ENCODE measurements at places on chromosomes 1 and 21. TPM values are rescaled to one million over a fixed set of nuclear protein-coding genes. Genes with fewer than 3 reads are reported as not detected.
A peak's percentile ranks its signal among the peaks of the same experiment; 100 is the strongest.

The HCN3 gene
- 3.1 TPM for polyA plus RNA-seq

DNA sequence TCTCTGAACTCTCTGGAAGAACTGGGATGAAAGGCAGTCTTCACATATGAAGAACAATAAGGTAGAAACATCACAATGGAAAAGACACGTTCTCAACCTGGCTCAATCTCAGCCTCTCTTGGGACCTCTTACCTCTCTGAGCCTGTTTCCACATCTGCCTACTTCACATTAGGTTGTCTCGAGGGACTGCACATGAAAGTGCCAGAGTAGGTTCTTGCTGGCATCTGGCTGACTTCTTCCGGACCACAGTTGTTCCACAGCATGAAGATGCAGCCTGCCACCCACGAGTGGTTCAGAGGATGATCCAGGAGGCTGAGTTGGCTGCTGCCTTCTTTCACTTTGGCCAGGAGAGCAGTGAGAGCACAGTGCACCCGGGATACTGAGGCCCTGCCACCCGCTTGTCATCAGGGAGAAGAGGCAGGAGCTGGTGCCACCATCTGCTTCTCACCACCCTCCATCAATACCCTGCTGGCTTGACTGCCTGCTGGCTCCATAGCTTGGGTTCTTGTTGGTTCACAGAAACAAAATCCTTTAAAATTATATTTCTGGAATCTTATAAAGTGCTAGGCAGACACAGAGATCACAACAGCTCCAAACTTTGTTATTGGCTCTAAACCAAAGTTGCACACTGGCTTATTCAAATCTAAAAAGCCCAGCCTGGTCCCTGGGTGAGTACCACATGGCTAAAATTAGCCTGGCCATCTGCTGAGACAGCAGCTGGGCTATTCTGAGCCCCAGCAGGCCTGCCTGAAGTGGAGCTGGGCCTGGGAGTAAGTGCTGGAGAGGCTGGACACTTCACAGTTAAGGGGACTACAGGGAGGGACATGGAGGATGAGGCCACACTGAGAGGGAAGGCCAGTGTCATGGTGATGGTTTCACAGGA lies 46.9 kb upstream of the LIN9 start:
- H3K27ac ChIP-seq = no peak overlapping the region
- H3K36me3 ChIP-seq = peaks cover 9% of the 10 kb centered on the region
- no peaks in the 10 kb centered on the region for H3K27me3 ChIP-seq
- no peaks in the 10 kb centered on the region for H3K4me1 ChIP-seq

GRCh38 chr1:218123968-218124367 lies 161.1 kb upstream of the RRP15 start:
- no peak overlapping the region for H3K4me3 ChIP-seq
- H3K27ac ChIP-seq = no peak overlapping the region
- no peaks in the 10 kb centered on the region for H3K27me3 ChIP-seq

The TRIM62 gene
- polyA plus RNA-seq = 8.7 TPM

The DBT gene
- polyA plus RNA-seq = 26.7 TPM

- no peak overlapping the region for H3K4me3 ChIP-seq
- H3K36me3 ChIP-seq = no peaks in the 10 kb centered on the region
- no peak for DNase-seq
- H3K4me1 ChIP-seq = peaks cover 55% of the 10 kb centered on the region
- H3K27ac ChIP-seq = peak overlapping the region; percentile 97
- H3K27me3 ChIP-seq = no peaks in the 10 kb centered on the region
Measured at GRCh38 chr1:77975907-77976306, 3.0 kb downstream of the FUBP1 start.

GRCh38 chr1:71231751-71232150 lies 150.9 kb upstream of the ZRANB2 start:
- DNase-seq = no peak
- H3K4me1 ChIP-seq = no peaks in the 10 kb centered on the region
- H3K27ac ChIP-seq = no peak overlapping the region
- H3K27me3 ChIP-seq = no peaks in the 10 kb centered on the region
- no peak overlapping the region for H3K4me3 ChIP-seq

DNA sequence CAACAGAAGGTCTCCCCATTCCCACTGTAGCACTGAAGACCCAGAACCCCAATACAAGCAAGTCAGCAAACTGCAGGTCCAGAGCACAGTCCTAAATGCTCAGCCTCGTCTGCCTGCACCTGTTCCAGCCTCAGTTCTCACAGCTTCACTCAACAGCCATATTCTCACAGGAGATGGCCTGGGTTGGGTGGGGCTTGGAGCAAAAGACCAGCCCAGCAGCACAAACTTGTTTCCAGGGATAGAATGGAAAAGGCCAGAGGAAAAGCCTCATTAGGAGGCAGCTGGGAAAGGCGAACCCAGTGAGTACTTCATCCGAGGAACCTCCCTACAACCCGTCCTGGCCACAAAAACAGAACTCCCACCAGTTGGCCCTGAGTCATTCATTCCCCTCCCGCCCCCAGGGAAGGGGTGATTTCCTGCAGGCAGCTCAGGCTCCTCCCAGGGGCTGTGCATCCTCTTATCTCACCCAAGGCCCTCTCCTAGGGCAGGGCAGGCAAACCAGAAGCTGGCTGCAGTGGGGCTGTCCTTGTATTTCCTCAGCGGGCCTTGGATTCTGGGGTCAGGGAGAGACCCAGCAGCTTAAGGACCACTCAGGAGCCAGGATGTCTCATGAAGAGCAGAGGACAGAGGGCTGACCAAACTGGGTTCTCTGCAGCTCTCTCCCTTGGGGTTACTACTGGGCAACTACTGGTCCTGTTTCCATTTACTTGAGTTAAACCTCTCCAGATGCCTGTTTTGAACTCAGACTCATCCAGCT lies 7.4 kb upstream of the MPL start:
- peak overlapping the region; percentile 32 for H3K27ac ChIP-seq
- H3K27me3 ChIP-seq = no peaks in the 10 kb centered on the region
- H3K36me3 ChIP-seq = no peaks in the 10 kb centered on the region
- no peaks in the 10 kb centered on the region for H3K4me1 ChIP-seq

DNA sequence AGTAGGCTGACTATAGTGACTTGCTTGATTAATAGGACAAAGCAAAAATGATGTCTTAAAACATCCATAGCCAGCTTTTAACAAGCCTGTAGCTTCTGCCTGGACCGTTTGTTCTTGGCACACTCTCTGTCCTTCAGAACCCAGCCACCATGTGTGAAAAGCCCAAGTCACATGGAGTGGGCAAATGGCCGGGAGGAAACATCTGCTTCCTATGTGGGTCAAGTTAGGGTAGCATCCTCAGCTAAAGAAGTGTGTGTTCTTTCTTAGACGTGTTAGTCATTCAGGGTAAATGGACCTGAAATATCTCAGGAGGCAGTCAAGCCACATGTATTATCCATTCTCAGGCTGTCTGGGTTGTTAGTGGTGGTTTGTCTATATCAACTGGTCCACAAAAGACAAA lies 23.4 kb downstream of the RD3 start:
- no peaks in the 10 kb centered on the region for H3K27me3 ChIP-seq
- peaks cover 13% of the 10 kb centered on the region for H3K4me1 ChIP-seq
- peak; percentile 38 for DNase-seq

DNA sequence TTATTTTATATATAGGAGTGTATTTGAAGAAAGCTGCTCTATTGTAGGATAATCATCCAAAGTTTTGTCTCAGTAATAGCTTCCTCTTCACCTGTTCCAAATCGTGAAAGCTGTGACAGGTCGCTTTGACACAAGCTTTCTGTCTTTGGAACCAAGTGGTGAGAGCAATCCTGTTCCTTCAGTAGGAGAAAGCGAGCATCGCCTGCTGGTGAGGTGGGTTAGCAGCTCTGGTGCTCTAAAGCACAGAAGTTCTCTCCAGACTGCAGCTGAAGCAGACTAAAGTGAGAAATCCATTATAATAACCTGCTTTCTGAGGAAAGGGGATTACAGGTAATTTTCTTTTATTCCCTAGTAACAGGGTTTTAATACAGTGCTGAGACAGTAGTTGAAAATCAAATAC lies 803.8 kb downstream of the ADGRL2 start:
- no peaks in the 10 kb centered on the region for H3K27me3 ChIP-seq
- no peak overlapping the region for H3K4me3 ChIP-seq
- H3K4me1 ChIP-seq = no peaks in the 10 kb centered on the region
- no peak for DNase-seq
- H3K27ac ChIP-seq = no peak overlapping the region
- H3K36me3 ChIP-seq = no peaks in the 10 kb centered on the region

DNA sequence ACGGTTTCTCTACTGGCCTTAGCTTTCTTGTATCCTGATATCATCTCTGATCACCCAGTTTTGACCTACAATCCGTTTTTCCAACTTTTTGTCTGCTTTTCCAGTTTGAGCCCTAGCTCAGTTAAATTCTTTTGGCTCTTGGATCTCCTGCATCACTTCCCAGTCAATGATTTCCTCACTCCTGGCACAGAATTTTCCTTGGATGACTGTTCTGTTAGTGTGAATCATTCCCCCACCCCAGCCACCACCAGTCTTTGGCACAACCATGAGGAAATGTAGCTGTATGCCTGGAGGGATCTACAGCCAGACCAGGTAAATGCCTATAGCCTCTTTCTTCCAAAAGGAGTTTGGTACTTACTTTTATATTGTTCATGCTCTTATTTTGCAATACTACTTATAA lies 187.2 kb upstream of the PTGFR start:
- no peaks in the 10 kb centered on the region for H3K4me1 ChIP-seq
- DNase-seq = peak; percentile 68
- H3K4me3 ChIP-seq = no peak overlapping the region
- H3K36me3 ChIP-seq = no peaks in the 10 kb centered on the region
- H3K27ac ChIP-seq = no peak overlapping the region

The TNFRSF9 gene
- 0.15 TPM for polyA plus RNA-seq

GRCh38 chr1:17618558-17619247 lies 79.2 kb downstream of the ARHGEF10L start:
- H3K4me1 ChIP-seq = no peaks in the 10 kb centered on the region
- H3K27ac ChIP-seq = peak overlapping the region; percentile 28
- H3K36me3 ChIP-seq = peaks cover 34% of the 10 kb centered on the region
- DNase-seq = no peak
- H3K4me3 ChIP-seq = no peak overlapping the region
- H3K27me3 ChIP-seq = no peaks in the 10 kb centered on the region

GRCh38 chr1:17717594-17718535 lies 37.3 kb upstream of the ACTL8 start:
- no peak for DNase-seq
- no peak overlapping the region for H3K4me3 ChIP-seq
- H3K27ac ChIP-seq = no peak overlapping the region
- H3K36me3 ChIP-seq = no peaks in the 10 kb centered on the region

The KRTAP10-10 gene
- not detected for polyA plus RNA-seq

GRCh38 chr1:53545663-53546408 lies 86.6 kb downstream of the DMRTB1 start:
- no peaks in the 10 kb centered on the region for H3K36me3 ChIP-seq
- H3K4me1 ChIP-seq = no peaks in the 10 kb centered on the region
- H3K4me3 ChIP-seq = no peak overlapping the region
- H3K27me3 ChIP-seq = no peaks in the 10 kb centered on the region
- H3K27ac ChIP-seq = no peak overlapping the region
- no peak for DNase-seq

DNA sequence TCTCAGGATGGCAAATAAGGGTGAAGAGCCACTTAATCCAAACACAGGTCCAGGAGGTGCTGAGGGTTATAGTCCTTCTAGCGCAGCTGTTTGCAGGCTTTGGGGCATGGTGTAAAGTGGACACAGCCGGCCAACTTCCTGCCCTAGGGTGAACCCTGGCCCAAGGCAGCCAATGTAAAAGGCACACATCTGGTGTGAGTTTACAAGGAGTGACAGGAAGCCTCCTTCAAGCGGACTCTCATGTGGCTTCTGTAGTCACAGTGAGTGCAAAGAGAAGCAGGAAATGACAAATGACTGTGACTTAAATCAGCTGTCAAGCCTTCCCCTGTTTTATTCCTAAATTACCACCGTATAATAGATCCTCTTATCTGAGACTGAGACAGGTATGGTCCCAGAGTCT lies 213.0 kb downstream of the CRB1 start:
- no peak overlapping the region for H3K4me3 ChIP-seq
- no peaks in the 10 kb centered on the region for H3K4me1 ChIP-seq
- H3K27me3 ChIP-seq = no peaks in the 10 kb centered on the region
- DNase-seq = no peak

The TNFRSF25 gene
- polyA plus RNA-seq = 1.2 TPM

DNA sequence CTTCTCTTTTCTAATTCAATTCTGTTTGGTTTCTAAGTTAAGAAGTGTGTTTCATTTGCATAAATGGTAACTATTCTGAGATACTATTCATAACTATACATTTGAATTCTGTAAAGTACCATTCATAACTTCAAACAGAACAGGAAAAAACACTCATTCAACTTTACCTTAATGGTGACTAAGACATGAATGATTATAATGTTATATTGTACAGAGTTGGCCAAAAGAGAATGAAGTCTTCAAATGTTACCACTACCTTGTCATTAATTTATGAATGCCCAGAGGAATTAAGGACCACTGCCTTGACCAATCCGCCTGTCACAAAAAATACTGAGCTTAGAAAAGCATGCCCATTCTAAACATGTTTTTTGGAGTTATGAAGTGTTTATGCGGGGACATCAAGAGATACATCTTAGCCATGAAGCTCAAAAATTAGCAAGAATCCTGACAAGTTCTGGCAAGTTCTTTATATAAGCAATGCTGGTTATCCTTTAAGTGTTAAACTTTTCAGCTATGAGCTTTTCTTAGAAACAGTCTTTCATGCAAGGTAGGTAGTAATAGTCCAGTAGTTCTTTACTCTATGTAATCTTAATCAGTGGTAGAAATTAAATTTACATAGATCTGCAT lies 7.9 kb downstream of the WASF2 start:
- H3K36me3 ChIP-seq = no peaks in the 10 kb centered on the region
- H3K27me3 ChIP-seq = no peaks in the 10 kb centered on the region
- no peak for DNase-seq
- no peak overlapping the region for H3K27ac ChIP-seq
- H3K4me3 ChIP-seq = no peak overlapping the region
- peaks cover 43% of the 10 kb centered on the region for H3K4me1 ChIP-seq

DNA sequence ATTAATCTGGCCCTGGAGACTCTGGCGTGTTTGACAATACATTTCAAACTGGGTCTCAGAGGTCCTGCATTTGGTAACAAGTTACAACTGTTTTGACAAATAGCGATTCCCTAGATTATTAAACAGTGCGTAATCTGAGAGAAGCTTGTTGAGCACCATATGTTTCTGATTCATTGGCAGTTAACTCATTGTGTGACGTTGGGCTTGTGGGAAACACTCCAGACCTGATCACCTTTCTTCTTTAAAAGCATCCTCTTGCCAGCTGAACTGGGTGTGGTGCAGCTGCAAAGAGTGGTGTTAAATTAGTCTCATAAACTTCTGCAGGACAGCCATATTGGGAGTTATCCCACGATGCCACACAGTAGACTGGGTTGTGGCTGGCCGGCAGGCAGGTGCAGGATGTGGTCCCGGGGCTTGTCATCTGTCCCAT lies 82.7 kb downstream of the CDC7 start:
- H3K4me1 ChIP-seq = no peaks in the 10 kb centered on the region
- no peak overlapping the region for H3K4me3 ChIP-seq
- no peaks in the 10 kb centered on the region for H3K36me3 ChIP-seq

GRCh38 chr1:109397581-109398342 lies at the start of gene SORT1:
Gene SORT1 (minus strand): TSS chr1:109397918. CDS start chr1:109397892, 26 bp downstream.
- peak; percentile 93 for DNase-seq
- peak within 1 kb of the TSS; percentile 18 for H3K27ac ChIP-seq
- peak within 1 kb of the TSS; percentile 84 for H3K4me3 ChIP-seq
- H3K27me3 ChIP-seq = no peaks in the 10 kb centered on the region
- H3K36me3 ChIP-seq = no peaks in the 10 kb centered on the region
- peaks cover 8% of the 10 kb centered on the region for H3K4me1 ChIP-seq

The ADORA3 gene
- polyA plus RNA-seq = 10.1 TPM

The RAB7B gene
- polyA plus RNA-seq = 1.0 TPM

- no peak for DNase-seq
- no peak overlapping the region for H3K4me3 ChIP-seq
- no peak overlapping the region for H3K27ac ChIP-seq
Measured at GRCh38 chr1:38243106-38243505, 196.5 kb upstream of the POU3F1 start.

The ANKRD35 gene
- 0.55 TPM for polyA plus RNA-seq

The CLCA2 gene
- 0.35 TPM for polyA plus RNA-seq
